ENCODE measurements at places on chromosomes 7 and 10.

DNA sequence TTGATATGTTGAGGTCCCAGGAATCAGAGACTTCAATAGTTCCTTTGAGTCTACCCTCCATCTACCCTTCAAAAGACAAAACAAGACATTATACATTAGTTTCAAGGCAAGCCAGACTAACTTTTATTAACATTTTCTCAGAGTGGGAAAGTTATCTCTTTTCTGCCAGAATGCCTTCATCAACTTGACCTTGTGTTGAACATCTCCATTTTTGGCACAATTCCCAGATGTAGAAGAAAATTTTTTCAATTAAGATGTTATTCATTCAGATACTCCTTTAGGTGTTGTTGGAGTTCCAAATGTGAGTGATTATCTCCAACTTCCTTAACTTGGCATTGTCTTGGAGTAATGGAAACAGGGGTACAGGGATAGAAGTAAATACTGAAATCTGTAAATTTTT lies 59.1 kb downstream of the NRF1 start:
- no peak for DNase-seq

DNA sequence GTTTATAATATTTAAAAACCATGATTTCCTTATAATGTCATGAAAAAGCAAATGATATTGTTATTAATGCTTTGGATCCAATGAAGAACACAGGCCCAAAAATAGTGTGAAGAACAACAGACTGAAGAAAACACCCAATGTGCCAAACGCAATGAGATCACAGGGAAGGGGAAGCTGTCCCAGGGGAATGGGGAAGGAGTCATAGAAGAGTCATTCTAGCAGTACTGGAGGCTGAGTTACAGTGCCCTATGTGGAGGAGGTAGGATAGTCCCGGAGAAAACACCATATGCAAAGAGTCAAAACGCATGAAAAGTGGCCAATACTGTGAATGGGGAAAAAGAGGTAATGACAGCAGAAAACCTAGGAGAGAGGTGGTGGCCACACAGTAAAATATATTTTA lies 50.9 kb downstream of the TPK1 start:
- no peak for DNase-seq

- DNase-seq: peak; percentile 30
These were observed 66.9 kb upstream of the FHIP2A start for GRCh38 chr10:114754445-114755320.

DNA sequence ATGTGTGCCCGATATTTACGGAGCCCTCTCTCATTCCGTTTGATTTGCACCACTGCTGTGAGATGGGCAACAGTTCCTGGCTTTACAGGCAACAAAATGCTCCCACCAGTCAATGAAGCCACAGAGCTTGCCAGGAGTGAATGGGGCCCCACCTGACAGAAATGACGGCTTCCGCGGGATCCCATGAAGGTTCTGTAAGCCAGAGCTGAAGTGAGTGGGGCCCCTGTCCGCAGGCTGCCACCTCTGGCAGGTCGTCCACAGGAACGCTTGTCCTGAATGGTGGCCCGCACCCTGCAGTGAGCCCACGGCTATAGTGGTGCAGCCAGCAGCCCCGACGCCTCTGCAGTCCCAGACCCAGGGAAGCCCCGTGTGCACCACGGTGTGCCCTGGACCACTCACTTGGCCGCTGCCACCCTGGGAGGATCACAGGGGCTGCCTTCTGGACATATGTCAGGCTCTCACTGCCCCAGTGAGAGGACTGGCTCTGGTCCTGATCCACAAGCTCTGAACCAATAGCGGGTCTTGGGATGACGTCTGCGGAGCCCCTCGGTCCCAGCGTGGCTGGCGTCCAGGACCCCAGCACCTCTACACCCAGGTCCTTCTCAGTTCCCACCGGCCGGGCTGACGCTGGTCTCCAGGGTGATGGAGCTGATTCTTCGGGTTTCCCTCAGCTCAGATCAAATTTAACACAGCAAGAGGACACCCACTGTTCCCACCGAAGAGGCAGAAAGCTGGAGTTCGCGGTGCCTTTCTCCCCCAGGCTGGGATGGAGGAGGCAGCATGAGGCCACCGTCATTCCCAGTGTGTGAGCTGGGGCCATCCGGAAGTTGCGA lies 511.9 kb downstream of the DNAJB6 start:
- no peak for DNase-seq

DNA sequence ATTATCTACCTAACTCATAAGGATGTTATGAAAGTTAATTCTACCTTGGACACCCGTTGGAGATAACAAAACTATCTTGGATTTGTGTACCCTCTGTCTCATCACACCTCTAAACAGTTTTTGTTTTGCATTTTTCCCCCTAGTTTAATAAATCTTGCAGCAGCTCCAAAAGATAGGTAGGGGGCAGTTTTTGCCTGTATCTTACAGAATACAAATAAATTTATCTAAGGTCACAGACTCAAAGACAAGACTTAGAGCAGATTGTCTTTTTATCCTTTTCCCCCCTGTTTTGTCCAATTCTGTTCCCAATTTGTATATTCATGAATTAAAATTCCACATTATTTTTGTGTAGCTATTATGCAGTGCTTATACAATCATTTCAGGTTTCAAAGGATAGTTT lies 5.0 kb upstream of the SORCS1 start:
- DNase-seq: no peak

GRCh38 chr7:116242759-116243158 lies 32.4 kb downstream of the TES start:
- no peak for DNase-seq

DNA sequence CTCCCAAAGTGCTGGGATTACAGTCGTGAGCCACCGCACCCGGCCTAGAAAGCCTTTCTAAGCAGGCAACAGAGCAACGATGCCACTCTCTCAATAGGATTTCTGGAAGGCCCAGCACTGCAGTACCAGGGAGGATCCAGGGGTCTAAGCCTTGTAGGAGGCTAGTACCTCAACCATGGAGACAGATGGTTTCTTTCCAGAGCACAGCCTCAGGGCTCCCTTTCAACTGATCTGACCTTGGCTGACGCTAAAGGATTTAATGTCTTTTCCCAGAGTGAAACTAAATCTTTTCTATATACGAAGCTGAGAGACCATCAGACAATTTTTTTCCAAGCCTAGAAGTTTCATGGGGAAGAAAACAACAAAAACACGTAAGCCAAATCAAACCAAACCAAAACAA lies 78.0 kb downstream of the WDR11 start:
- no peak for DNase-seq

GRCh38 chr7:100683659-100684533 lies 10.2 kb downstream of the GIGYF1 start:
- no peak for DNase-seq

DNA sequence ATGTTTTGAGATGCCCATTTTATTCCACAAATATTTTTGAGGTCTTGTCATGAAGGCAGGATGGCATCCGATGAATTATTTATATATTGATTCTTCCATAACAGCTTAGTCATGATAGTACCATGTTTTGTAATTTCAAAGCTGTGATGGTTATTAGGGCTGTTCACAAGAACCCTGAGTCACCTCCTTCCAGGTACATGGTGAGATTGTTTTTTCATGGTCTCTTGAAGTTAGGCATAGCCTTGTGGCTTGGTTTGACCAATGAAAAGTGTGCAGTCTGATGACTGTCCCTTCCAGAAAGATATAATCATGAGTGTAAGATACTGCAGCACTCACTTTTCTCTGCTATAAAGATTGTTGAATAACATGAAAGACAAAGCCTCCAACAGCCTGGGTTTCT lies 274.8 kb downstream of the FGFR2 start:
- no peak for DNase-seq

DNA sequence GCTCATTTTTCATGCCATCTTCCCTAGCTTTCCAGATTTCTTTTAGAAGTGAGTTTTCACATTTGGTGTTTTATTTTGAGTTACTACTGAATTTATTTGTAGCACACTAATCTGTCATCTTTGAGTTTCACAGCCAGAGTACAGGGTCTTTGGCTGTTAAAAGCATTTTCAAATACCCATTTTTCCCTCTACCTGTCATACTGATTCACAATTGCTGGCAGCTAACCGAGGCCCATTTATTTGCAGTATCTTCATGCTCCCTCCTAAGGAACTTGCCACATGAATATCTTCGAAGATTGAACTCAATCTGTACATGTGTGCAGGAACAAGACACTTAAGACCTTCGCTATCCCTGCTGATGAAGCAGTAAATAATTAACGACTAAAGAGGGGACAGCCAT lies 44.8 kb upstream of the DKK1 start:
- no peak for DNase-seq

DNA sequence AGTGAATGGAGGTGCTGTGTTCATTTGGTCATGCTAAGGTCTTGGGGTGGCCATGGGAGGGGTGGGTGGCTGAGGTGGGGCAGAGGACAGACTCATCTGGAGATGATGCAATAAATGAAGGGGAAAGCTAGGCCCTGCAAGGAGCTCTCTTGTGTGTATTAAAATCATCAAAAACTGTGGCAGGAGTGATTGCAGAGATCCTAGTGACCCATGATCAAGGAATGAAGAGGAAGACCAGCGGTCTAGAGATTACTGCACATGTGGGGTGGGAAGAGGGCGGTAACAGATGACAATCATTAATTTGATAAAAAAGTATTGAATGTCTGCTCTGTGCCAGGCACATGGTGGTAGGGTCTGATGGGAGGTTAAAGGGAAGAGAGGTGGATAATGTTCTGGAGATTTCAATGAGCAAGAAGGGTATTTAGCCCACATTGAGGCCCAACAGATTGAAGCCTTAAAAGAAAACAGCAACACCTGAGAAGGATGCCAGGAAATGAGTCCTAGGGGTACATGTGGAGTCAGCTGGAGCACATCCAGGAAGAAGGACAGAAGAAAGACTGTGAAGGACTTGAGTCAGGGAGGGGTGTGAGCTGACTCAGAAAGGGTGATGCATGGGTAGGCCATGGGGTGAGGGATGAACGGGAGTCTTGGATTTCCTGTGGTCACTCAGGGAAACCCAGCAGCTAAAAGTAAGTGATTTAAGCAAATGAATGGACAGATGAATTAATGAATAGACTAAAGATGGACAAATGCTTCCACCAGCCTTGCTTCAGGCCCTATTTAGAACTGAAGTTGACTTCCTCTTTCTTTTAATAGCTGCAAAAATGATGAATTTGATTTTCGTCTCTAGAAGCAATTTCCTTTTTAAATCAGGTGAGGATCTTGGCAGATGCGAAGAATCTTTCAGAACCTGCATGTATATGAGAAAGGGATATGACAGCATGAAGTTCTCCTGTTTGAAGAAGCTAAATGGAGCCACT lies 83.1 kb upstream of the IGFBP3 start:
- DNase-seq: peak; percentile 44

DNA sequence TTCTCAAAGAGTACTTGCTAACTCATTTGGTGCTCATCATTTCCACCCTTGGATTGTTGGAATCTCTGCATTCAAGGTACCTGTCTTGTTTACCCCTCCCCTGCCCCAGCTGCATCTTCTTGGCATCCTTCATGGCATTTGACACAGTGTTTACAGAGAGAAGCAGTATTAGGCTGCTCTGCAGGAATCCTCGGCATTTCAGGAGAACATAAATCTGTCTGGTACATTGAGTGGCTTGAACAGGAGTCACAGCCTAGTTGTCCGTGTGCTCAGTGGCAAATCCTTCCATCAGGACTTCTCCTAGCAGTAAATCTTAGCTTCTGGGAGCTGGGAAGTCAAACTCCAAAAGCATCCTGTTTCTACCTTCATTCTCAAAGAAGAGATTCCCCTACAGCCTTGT lies 136.8 kb upstream of the YAE1 start:
- no peak for DNase-seq

- DNase-seq: no peak
These were observed 757.3 kb upstream of the AUTS2 start for GRCh38 chr7:68840991-68841390.

GRCh38 chr7:341841-342638 lies 52.1 kb downstream of the FOXL3 start:
- no peak for DNase-seq

DNA sequence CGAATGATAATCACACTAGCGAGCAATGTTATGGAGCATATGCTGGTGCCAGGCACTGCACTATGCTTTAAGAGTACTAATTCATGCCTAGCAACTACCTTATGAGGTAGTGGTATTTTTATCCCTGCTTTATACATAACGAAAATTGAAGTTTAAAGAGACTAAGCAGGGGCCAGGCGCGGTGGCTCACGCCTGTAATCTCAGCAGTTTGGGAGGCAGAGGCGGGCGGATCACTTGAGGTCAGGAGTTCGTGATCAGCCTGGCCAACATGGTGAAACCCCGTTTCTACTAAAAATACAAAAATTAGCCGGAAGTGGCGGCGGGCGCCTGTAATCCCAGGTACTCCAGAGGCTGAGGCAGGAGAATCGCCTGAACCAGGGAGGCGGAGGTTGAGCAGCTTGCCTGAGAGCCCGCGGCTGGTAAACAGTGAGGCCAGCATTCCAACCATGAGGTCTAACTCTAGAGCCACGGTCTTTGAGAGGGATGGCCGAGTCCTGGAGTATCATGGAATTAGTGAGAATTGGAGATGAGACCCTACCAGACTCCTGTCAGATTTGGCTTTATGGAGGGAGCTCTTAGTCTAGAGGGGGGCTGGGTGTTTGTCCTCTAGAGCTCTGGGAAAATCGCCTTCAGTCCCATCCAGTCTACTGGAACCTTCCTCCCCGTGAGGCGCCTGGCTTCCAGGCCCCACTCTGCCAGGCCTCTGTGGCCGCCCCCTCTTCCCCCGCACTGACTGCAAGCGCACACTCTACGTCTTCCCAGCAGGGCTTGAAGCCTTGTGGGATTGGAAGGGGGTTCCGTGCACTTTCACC lies 11.6 kb downstream of the TLX1 start:
- no peak for DNase-seq

DNA sequence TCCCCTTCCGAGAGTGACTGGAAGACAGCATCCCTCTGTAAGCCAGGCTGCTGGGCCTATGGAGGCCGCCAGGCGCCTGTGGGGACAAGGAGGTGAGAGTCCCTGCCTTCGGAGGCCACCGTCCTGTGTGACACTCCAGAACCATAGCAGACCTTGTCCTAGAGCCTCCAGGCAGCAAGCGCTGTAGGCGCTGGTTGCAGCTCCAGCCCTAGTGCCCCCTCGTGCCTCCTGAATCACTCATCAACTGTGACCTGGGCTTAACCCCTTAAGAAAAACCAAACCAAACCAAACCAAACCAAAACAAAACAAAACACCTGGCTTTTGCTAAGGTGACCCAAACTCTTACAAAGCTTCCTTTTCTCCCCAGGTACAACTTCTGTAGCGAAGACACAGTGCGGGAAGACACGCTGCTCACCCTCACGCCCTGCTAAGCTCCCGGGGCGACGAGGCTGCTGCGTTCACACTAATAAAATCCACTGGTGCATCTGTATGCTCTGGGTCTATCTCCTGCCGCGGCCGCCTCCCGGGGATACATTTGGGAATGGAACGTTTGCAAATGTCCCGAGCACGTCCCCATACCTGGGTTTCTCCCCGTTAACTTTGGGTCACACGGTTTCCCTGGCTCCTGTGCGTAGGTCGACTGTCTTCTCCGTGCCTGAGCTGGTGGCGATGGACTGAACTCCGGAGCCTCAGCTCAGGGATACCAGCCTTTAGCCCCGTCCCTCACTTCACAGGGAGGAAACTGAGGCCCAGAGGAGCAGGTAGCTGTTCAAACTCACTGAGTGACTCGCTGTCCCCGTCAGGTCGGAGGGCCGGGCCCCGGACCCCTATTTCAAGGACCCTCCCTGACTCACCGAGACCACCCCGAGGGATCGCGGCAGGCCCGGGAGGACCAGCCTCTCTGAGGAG lies 11.8 kb upstream of the PNLIPRP2 start:
- no peak for DNase-seq

- DNase-seq: no peak
These were observed 287.0 kb downstream of the MDFIC start for GRCh38 chr7:115208710-115209560.
